NCI-H2081 (cell line): ENCODE measurements at places on chromosomes 6 and 20.

DNA sequence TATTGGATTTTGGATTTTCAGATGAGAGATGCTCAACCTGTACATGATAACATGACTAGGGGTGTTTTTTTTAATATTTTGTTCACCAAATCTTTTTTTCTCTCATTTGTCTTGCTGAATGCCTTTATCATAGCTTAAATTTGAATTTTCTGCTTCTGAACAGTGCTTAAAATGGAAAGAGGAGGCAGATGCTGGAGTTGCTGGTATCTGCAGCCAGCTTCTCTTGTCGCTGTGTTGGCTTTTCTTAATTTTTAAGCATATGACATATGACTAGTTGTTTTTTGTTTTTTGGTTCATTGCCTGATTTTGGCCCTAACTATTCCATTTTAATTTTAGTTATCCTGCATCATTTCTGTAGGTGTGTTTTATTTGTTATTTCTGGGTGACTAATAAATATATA is 196.1 kb downstream of the PLCB1 start:
- DNase-seq = no peak

- peak; percentile 5 for DNase-seq
Measured at GRCh38 chr6:153944201-153944600, 94.8 kb upstream of the OPRM1 start.

DNA sequence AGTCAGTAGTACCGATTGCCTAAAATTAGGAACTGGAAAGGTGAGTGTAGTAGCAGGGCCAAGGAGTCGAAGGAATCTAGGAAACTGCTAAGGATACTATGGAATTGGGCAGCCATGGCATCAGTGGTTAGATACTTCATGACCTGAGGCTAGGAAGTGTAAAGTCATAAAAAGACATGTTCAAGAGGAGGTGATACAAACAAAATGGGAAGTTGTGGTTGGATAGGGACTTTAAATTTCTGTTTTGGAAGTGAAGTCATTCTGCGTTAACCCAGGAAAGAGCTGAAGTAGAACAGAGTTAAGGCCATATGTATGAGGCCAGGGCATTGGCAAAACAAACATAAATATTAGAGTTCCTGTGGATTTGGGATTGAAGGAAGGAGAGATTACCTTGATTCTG is 88.6 kb upstream of the TMEM181 start:
- DNase-seq = no peak

- no peak for DNase-seq
Measured at GRCh38 chr20:63735859-63736718, at the start of gene LIME1. Gene LIME1, plus strand, starts transcription at chr20:63736664. Its CDS starts 886 bp downstream, at chr20:63737550.

GRCh38 chr6:39929733-39930461 is 4.4 kb downstream of the MOCS1 start:
- DNase-seq = no peak

- DNase-seq = peak; percentile 80
Measured at GRCh38 chr6:87151781-87152525, 3.4 kb upstream of the ZNF292 start.

DNA sequence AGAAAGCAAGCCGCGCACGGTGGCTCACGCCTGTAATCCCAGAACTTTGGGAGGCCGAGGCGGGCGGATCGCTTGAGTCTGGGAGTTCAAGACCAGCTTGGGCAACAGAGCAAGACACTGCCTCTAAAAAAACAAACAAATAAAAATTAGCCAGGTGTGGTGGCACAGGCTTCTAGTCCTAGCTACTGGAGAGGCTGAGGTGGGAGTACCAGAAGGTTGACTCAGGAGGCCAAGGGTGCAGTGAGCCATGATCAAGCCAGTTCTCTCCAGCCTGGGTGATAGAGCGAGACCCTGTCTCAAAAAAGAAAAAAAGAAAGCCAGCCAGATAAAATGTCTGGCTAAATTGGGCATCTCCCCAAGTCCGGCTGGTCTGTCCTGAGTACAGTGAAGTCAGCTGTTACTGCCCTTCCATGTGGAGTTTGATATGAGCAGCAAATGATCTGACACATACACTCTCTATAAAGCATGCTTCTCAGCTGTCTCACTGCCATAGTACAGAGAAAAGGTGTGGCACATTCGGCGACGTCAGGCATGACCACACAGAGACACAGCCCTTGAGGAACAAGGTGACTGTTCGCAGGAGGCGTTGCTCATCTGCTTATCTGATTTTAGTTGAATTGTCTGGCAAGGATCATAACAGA is 13.0 kb downstream of the CD83 start:
- DNase-seq = no peak

- peak; percentile 77 for DNase-seq
Measured at GRCh38 chr6:25359191-25359861, 80.2 kb downstream of the CARMIL1 start.

- DNase-seq = no peak
Measured at GRCh38 chr6:137175868-137176245, 2.4 kb upstream of the IL22RA2 start.

- DNase-seq = no peak
Measured at GRCh38 chr6:69398729-69399128, 398.1 kb downstream of the LMBRD1 start.

DNA sequence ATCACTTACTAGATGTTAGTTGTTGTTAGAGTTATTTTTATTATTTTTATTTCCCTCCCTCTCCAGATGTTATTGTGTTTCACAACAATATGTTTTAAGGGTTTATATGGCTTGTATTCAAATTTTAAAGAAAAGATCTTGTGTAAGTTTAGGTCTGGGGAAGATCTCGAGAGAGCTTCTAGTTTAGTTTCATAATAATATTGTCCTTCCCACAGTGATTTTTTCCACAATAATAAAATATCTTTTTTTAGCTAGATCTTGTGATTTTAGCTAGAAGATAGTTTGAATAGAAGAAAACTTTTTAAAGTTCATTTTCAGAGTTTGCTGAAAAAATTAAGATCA is 55.0 kb downstream of the ADGRG6 start:
- DNase-seq = no peak

- DNase-seq = peak; percentile 30
Measured at GRCh38 chr6:75563032-75563431, 38.6 kb upstream of the SENP6 start.

DNA sequence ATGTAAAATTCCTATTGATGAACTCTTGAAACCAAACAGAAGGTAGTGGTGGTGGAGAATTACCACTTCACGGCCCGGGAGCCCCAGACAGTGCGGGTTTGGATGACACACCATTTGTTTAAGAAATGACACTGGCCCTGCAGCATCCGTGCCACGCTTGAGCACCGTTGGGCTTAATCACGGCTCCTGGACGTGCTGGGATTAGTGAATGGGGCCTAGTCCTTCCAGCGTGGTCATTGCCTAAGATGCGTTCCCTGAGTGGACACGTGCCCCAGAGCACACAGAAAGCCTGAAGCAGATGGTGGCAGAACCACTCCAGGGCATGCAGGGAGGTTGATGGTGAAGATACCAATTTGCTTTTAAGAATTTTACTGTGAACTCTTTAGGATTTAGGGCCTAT is 14.5 kb downstream of the STX16 start:
- no peak for DNase-seq

- no peak for DNase-seq
Measured at GRCh38 chr20:58822149-58822548, 28.6 kb downstream of the GNAS-AS1 start.

DNA sequence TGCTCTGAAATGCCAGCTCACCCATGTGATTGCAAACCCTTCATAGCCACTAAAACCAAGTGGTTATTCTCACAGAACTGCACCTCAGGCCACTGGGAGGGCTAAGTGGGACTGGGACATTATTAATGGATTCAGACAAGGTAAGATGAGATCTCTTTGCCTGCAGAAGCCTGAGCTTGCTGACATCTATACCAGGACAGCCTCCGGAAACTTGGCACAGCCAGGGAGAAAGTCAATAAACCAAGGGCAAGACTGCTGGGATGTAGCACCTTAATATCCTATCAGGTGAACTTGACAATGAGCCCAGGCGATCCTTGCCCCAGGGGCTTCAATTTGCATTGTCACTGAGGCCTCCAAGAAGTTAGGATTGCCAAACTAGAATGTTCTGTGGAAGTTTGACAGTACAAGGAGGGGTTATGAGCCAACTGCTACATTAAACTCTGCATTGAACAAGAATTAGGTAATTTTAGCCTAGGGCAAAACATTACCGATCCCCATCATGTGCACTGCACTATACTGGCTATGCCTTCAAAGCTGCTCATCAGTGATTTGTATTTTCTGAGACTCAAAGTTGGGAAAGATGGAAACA is 60.1 kb upstream of the RALGAPA2 start:
- DNase-seq = no peak
